ENCODE measurements at places on chromosomes 11 and 22.

GRCh38 chr11:6486938-6487337, 5.6 kb downstream of the TIMM10B start:
- no peak for DNase-seq

DNA sequence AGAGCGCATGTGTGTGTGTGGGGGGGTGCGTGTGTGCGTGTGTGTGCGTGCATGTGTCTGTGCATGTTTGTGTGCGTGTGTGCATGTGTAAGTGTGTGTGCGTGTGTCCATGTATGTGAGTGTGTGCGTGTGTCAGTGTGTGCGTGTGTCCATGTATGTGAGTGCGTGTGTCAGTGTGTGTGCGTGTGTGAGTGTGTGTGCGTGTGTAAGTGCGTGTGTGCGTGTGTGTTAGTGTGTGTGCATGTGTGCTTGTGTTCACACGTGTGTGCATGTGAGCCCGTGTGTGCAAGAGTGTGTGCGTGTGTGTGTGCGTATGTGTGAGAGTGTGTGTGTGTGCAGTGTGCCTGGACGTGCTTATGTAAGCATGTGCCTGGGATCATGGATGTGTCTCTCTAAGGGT, 14.7 kb upstream of the APOL6 start:
- DNase-seq = no peak

GRCh38 chr22:23192133-23192532, 11.8 kb downstream of the BCR start:
- no peak for DNase-seq

DNA sequence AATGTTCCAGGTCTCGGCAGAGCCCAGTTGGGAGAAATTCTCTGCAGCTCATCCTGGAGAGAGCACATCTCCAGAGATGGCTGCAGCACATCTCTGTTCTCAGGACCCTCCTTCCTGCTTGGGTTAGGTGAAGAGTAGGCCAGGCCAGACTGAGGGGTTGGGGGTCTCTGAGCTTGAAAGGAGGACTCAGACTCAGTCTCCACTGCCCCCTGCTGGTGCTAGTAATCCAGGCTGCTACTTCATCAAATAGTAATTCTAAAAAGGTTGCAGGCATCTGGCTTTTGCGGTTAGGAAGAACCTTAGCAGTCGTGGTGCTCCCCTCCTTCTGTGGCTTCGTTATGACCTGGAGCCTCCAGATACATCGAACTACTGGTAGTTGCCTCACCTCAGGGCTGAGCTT, 9.7 kb downstream of the TUB start:
- peak; percentile 58 for DNase-seq

DNA sequence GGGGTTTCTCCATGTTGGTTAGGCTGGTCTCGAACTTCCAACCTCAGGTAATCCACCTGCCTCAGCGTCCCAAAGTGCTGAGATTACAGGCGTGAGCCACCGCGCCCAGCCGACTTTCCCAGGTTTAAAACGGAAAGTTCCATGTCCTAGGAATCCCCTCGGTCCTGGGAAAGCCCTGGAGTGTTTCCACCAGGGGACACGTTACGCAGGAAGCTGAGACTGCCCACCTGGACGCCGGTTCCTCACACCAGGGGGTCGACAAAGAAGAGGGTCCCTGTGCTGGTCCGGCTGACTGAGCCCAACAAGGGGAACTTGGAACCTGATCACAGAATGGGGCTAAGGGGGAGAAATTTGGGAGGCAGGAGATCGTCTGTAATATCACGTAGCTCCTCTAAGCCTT, 3.5 kb upstream of the B4GALNT4 start:
- DNase-seq = peak; percentile 14

GRCh38 chr22:45638834-45639746, 32.5 kb upstream of the ATXN10 start:
- DNase-seq = no peak

GRCh38 chr11:64176751-64177150, 9.2 kb upstream of the STIP1 start:
- no peak for DNase-seq

DNA sequence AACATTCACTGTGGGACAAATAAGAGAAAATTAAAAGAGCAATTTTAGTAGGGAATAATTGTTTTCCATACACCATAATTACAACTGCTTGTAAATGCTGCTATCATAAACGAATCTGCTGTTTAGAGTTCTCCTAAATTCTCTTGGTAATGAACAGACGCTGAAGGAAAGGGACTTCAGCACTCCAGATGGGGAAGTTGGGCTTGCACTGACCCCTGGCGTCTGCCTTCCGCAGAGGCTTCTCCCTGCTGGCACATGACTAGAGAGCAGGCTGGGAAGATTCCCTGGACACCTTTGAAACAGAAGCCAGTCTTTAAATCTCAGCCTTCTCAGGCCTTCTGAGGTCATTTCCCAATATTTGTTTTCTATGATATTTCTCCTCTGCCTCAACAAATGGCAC, 84.1 kb downstream of the NXPE2 start:
- DNase-seq = no peak

- DNase-seq = no peak
These were observed 241.5 kb downstream of the DDX10 start for GRCh38 chr11:108906329-108906728.

DNA sequence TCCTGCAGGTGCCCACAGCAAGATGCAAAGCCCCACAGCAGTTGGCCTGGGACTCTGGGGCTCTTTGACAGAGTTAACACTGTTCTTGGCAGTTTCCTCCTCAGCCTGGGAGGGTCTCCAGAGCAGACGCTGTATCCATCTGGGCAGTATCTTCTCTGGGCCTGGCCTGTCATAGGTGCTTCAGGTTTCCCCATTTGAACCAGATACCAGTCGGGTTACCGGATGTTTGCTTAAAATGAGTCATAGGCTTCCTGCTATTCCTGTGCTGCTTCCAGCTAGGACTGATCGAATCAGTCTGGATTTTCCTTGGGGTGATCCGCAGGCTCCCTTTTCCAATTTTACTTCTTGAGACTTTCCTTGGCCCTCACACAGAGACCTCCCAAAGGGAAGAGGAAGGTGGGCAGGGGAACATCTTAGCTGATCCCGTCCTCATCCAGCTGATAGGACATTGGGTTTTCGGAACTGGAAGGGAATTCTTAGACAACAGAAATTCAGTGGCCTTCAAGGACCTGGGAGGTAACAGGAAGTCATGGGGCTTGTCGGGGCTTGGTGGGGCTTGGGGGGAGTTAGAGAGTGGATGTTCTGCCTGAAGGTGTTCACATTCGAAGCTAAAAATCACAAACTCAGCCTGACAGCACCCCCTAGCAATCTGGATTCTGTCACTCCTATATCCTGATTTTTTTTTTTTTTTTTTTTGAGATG, 2.4 kb upstream of the RANGAP1 start:
- no peak for DNase-seq

GRCh38 chr11:7186676-7187075, 65.0 kb upstream of the SYT9 start:
- DNase-seq = no peak

- no peak for DNase-seq
These were observed 1461.1 kb downstream of the BRD1 start for GRCh38 chr22:48366591-48366990.

- no peak for DNase-seq
These were observed 17.8 kb upstream of the KCTD14 start for GRCh38 chr11:78040691-78041379.

DNA sequence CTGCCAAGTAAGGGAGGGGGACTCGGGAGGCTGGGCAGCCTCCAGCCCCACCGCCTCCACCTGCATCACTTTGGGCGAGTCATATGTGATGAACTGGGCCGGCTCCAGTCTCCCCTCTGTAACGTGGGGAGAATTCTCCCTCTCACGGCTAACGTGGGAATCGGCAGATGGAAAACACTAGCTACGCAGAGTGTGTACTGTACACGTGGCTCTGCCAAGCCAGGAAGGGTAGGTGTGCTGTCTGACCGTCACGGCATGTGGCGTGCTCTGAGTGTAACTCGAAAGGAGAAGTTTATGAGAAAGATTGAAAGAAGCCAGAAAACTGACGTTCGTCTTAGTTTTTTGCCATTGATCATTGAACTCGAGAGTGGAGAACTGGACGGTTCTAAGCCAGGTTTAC, 13.7 kb downstream of the TRMU start:
- DNase-seq = no peak

DNA sequence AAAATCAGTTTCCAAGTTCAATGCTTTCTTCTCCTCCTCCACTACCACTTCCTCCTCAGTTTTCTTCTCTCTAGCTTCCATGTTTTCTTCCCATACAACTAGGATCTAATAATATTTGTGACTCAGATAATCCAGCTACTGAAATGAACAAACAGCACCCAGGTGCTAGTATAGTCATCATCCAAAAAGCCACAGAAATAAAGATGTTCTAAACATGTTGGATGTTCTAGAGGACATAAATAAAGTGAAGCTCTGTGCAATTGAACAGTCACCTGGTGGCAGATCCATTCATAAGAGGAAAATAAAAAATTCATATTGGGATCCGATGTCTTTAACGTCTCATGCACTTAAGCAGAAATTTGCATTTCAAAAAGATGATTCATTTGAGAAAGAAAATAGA, 142.8 kb downstream of the ENTHD1 start:
- no peak for DNase-seq

DNA sequence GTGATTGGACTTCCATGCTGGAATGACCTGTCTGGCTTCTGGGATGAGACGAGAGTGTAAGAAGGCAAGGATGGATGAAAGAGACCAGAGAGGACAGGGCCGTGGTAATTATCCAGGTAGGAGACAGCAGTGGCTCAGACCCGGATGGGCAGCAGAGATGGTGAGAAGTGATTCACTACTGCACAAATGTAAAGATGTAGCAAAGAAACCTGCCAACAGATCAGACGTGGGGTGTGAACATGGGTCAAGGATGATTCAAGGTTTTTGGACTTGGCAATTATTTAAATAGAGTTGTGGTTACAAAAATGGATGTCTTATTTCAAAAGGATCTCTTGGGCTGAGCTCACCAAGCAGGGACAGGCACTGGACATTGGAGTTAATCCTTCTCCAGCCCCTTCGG, 32.7 kb downstream of the RIBC2 start:
- no peak for DNase-seq

- DNase-seq = no peak
These were observed 17.5 kb downstream of the CTTN start for GRCh38 chr11:70415642-70416395.

GRCh38 chr22:37918580-37919270, 12.6 kb downstream of the MICALL1 start:
- no peak for DNase-seq

- DNase-seq = no peak
These were observed 815 bp downstream of the TNNT3 start for GRCh38 chr11:1920128-1920908.

- no peak for DNase-seq
These were observed 24.1 kb upstream of the ASPHD2 start for GRCh38 chr22:26404851-26405421.

DNA sequence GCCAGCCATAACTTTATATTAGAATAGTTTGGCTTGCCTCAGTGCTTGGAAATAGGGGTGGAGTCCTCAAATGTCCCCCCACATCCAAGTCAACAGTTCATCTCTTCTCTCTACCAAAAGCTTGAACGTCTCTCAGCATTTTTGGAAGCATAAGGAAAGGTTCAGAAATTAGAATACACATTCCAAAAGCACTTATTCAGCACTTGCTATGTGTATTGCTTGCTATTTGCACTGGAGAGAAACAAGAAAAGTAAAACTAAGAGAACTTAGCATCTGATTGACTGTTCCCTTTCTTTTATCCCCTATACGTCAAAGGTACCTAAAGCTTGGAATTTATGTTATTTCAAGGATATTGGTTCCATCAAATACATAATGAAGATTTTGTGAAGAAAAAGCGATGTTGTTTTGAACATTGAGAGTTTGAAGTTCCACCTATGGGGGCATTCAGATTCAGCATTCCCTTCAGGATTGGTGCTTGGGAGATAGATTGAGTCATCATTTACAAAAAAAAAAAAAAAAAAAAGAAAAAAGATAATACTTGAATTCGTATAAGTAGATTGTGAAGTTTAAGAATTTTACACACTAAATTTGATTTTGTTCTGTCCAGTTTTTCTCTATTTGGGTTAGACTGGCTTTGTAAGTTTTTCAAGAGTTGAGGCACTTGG, 1.3 kb downstream of the TBRG1 start:
- DNase-seq = no peak

DNA sequence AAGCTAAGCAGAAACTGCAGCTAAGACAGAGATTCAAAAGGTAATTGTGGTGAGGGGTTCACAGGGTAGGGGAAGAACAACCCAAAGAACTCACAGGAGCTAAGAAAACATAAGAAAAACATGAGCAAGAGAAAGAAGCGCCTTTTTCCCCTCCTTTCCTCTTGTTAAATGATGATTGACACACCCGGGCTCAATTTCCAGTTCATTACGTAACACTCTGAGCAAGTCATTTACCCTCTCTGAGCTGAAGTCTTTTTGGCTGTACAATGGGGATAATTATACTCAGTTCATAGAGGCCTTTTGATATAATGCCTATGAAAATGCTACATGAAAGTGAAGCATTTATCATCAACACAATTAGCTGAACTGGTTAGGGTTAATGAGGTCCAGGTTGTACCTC, 17.2 kb downstream of the LRP4 start:
- DNase-seq = no peak

- no peak for DNase-seq
These were observed 7.5 kb upstream of the SLC2A11 start for GRCh38 chr22:23850136-23850611.

DNA sequence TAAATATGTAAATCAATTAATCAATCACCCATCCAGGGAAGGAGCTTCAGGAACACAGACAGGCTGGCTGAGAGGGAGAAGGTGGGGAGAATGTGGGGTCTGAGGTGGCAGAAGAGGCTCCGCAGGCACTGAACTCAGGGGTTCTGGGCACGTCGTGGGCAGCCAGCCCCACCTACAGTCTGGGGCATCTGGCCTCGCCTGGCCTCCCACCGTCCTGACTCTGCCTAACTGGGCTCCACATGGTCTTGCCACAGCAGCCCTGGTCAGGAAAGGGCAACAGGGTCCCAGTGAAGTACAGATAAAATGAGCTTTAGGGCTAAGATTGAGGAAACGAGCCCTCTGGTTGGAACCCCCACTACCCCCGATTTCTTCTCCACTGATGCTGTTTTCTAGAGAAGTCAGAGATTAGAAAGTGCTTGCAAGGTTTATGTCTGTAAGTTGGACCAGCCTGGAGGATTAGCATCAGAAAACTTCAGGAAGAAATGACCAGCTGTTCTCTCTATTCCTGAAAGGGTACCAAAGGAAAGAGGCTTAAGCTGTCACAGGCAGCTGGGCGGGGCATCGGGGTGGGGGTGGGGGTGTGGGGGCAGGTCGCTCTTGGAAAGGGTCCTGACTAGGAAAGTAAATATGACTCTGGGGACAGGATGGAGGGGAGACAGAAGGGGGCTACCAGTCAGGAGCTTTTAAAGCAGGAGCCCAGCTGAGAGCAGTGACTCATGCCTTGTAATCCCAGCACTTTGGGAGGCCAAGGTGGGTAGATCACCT, 261.7 kb downstream of the BUD13 start:
- no peak for DNase-seq

- DNase-seq = no peak
These were observed 32.6 kb downstream of the FBLN1 start for GRCh38 chr22:45535290-45535689.

- no peak for DNase-seq
These were observed 4.0 kb downstream of the NF2 start for GRCh38 chr22:29607426-29607825.

Measured in GM13976 (cell line).